ENCODE measurements at places on chromosomes 7 and 10.

- DNase-seq = no peak
These were observed 407.1 kb downstream of the MDFIC start for GRCh38 chr7:115329006-115329405.

- DNase-seq = no peak
These were observed 461.2 kb downstream of the INHBA start for GRCh38 chr7:41241641-41242040.

DNA sequence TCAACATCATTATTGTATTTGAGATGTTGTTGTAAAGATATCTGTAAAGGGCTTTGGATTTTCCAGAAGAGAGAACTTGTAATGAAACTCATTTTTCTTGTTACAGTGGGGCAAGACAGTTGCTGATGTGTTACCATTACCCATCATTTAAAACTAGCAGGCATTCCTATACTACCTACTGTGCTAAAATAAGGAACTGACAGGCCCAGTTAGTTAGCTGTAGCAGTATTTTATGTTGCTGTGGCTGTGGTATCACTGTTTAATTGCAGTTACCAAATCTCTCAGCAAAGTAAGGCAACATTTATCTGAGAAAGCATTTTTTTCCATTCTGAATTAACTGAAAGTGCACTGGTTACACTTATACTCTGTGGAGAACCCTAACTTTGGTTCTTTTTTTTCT lies 9.9 kb downstream of the ST7 start:
- no peak for DNase-seq

- DNase-seq = no peak
These were observed 1.0 kb upstream of the NKX6-2 start for GRCh38 chr10:132786884-132787494.

GRCh38 chr7:116071629-116072028 lies 41.1 kb upstream of the TFEC start:
- no peak for DNase-seq

DNA sequence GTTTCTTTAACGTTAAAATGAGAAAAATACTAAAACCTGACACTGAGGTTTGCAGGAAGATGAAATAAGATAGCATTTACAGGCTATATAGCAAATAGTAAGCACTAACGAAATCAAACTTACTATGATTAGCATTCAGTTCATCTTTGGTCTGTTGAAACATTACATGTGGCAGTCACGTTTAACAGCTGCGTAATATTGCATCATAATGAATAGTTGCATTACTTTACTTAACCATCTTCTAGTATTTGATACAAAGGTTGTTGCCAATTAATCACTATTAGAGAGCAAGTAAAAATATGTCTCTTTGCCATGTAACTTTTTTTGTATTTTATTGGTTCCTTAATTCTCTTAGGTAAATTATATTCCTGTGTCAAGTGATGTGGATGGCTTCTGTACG lies 131.8 kb upstream of the GHITM start:
- no peak for DNase-seq

DNA sequence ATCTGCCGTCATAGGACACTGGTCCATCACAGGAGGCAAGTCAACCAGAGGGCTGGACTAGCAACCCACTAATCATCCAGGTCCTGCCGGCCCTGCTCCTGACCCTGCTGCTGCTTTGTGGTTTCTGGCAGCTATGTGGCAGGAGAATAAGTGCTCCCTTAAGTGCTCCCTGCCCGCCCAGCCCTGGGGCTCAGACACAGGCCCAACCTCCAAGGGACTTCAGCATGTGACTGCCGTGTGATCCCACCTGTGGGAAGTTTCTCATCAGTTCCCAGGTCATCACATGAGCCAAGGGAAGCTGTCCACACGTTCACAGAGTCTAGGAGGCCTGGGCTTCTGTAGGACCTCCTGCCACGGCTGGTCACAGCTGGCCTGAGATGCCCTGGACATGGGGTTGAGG lies 34.2 kb upstream of the ZNF488 start:
- no peak for DNase-seq

GRCh38 chr10:33145451-33146188 lies 187.6 kb upstream of the ITGB1 start:
- DNase-seq = no peak

GRCh38 chr10:118798231-118798662 lies 43.5 kb upstream of the CACUL1 start:
- no peak for DNase-seq

- DNase-seq = no peak
These were observed 38.5 kb downstream of the MTURN start for GRCh38 chr7:30173058-30173897.

DNA sequence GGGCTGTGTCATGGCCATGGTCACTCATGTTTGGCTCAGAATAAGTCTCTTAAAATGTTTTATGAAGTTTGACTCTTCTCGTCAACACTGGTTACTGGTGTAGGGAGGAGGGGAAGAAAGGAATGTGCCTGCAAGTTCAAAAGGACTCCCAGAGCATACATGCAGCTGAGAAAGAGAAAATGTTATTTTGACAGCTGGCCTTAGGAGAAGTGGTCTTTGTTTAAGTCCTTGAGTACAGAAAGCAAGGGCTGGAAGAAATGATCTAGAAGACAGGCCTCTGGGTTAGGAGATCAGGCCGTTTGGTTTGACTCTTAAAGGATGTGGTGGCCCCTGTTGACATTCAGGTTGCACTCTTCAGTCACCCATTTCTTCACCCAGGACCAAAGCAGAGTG lies 245.5 kb downstream of the REEP3 start:
- DNase-seq = no peak
